Left lung (tissue), 14 donors: ENCODE measurements at places on chromosomes 7 and 10.
A peak's percentile ranks its signal among the peaks of the same experiment; 100 is the strongest.

DNA sequence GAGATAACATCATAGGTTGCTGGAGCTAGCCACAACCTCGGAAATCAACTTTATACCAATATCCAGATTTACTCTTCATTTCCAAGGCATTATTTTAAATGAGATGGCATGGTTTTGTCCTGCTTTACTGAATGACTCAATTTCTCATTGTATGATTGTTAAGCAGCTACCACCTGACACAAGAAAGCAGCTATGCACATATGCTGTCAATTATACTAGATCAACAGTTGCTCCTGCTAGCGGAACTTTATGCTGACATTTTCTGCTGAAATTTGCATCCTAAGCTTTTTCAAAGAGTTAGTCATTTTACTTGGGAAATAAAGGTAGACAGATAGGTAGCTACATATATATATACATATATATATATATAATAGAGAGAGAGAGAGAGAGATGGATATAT lies 8.9 kb upstream of the CH25H start:
- no peak for DNase-seq

GRCh38 chr10:132104471-132105301 lies 38.9 kb downstream of the JAKMIP3 start:
- no peak for DNase-seq

DNA sequence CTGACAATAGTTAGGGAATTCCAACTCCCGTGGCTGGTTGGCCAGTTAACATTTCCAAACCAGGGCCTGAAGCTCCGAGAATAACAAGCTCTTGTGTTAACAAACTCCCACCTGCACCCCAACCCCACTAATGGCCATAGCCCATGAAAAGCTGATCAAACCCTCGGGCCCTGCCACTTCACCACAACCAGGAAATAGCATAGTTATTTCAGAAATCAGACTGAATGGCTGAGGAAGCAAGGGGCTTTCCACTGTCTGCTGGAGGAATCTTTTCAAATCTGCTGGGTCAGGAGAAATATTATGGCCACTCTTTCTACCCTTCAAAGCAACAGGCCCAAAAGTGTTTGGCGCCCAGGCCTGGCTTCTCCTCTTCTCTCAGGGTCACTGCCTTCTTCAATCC lies 145.6 kb downstream of the GLCCI1 start:
- DNase-seq, result no peak

DNA sequence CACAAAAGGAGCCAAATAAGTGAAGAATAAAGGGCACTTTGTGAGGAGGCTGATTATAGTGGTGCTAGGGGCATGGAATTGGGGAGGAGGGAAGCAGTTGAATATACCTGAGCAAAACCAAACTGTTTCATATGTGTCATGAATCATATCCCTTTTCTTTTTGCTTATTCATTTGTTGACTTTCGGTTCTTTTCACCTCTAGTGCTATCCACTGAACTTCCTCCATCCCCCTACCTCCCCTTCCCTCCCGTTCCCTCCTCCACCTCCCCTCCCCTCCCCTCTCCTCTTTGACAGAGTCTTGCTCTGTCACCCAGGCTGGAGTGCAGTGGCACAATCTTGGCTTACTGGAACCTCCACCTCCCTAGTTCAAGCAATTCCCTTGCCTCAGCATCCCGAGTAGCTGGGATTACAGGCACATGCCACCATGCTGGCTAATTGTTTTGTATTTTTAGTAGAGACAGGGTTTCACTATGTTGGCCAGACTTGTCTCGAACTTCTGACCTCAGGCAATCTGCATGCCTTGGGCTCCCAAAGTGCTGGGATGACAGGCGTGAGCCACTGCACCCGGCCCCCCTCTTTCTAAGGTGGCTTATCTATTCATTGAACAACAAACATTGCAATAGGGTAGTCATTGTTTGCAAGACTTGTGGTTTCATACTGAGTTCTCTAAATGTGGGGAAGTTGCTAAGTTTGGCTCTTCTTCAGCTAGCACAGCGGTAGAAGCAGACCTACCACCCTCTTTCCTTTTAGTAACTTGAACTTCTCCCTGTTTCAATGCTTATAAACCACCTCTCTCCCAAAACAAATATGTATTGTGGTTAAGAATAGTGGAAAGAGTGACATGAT lies 150.4 kb upstream of the PRPS1L1 start:
- DNase-seq, result no peak

DNA sequence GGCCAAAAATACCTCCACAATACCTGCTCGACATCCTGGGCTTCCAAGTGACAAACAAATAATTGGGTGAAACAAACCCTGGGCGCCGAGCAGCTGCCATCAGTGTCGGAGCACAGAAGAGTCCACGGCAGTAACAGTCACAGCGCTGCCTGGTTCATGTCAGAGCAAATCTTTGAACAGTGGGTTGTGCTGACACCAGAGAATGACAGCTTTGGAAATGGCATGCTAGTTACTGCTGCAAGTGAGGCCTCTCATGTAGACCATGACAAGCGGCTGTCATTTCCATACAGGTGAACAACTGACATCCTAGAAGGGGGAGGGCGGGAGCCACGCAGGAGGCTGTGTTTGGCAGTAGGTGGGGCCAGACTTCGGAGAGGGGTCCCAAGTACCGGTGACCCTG lies 420.5 kb upstream of the GALNT17 start:
- DNase-seq, result no peak

- no peak for DNase-seq
These were observed 21.8 kb downstream of the IFT22 start for GRCh38 chr7:101299511-101300464.

- DNase-seq, result no peak
These were observed 103.7 kb upstream of the HABP2 start for GRCh38 chr10:113449006-113449695.

DNA sequence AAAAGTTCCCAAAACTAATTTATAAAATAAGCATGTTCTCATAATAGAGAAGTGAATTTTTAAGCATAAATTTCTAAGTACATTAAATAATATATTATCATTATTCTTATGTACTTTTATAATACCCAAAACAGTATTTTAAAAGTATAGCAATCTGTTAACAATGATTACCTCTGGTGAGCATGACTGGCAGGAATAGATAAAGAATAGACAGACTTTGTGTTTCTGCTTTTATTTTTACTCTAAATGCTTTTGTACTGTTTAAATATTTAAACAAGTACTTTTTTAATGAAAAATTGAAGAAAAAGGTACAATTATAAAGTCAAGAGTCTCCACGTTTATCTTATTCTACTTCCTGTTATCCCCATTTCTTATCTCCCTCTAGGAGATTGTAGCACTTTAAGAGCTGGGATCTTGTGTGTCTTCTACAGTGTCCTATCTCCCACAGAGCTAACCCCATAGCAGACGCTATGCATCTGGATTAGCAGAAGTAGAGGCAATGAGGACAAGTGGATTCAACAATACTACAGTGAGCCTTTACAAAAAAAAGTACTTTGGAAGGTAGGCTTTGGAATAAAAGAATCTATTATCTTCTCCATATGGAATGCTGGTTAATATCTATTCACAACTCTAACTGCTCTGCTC lies 42.9 kb downstream of the IDE start:
- no peak for DNase-seq

DNA sequence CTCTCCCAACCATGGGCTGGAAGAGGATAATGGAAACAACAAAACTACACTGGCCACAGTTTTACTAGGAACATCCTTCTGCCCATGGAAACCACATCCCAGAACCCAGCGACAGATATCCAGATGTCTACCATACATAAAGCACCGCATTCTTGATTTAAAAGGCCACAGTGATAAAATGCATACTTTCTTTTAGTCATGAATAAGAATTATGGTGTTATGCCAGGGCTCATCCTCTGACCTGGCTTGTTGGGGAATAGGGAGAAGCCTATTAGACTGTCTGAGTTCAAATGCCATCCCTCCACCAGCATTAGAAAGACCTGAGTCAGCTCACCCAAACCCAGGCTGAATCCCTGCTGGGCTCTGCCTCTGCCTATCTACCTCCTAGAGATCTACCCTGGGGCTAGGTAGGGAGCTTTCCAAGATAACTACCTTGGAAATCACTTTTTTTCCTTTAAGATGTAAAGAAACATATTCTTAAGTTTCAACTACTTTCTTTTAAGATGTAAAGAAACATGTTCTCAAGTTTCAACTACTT lies 5.2 kb downstream of the ABCA13 start:
- DNase-seq, result no peak

DNA sequence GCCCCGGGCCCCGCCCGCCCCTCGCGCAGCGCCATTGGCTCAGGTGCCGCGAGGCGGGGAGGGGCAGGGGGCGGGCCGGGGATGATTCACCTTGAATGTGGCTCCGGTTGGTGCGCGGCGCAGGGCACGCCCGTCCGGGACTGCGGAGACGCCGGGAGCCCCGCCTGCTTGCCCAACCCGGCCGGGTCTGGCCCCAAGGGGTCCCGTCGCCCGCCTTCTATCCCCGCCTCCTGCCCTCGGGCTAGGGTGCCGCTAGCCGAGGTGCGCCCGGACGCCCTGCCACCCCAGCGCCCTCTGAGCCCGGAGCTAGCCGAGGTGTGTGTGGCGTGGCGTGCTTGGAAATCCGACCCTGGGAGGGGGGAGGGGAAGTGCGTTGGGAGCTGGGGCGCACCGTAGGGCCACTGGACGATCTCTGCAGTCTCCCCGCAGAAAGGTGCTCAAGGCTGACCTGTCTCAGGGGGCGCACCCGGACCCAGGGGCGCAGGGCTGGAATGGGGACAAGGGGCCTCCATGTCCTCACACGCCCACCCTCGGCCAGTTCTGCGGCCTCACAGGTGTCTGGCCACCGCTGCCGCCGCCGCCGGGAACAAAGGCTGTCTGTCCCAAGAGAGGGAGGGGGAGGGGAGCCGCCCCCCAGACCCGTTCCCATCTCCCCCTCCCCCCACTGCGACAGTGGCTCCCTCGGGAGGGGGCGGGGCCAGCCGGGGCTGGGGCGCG lies 168.9 kb downstream of the NRF1 start:
- peak; percentile 92 for DNase-seq

- DNase-seq, result peak; percentile 67
These were observed 202.4 kb downstream of the ELFN1 start for GRCh38 chr7:1872191-1873069.

- DNase-seq, result no peak
These were observed 46.7 kb downstream of the PROSER2 start for GRCh38 chr10:11869743-11870460.

DNA sequence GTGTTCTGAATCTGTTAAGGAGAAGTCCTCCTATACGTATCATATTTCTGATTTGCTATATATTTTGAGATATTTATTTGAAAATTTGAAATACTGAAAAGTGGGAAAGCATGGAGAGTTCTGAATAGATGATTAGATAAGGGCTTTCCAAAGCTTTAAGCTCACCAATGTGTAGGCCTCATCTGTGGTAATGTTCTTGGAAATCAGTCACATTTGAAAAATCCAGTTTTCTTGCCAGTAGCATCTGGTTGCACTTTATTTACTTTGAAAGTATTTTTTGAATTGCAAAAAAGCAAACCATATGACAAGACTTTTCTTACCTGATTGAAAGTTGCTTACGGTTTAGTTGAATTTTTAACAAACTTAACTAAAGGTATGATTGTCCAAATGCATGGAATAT lies 21.7 kb downstream of the ADD3 start:
- no peak for DNase-seq

DNA sequence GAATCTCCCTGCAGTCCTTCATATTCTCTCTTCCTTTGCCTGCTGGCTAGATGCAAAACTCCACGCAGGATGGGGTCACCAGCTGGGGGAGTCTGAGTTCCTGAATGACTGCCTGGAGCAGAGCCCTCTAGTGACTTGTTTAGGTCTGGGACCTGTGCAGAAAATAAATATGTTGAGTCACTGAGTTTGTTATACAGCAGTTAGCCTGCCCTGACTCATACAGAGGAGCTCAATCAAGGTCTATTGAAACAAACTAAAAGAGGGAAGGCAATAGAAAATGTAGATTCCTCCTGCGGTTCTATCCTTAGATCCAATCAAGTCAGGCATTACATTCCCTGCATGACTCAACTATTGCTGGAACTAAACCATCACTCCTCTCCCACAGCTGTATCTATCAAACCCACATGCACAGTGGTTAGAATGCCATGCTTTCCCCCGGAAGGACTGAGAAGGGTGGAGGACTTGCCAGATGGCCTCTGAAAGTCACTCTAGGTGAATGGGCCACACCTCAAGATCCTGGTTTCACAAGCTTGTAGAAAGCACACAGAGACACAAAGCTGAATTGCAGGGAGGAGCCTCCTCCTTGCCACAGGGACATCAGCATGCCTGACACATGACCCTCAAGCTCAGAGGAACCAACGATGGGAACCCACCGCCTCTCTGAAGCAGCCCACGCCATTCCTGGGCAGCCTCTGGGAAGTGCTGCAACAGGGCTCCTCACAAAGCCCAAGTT lies 73.9 kb downstream of the SH3PXD2A start:
- no peak for DNase-seq

DNA sequence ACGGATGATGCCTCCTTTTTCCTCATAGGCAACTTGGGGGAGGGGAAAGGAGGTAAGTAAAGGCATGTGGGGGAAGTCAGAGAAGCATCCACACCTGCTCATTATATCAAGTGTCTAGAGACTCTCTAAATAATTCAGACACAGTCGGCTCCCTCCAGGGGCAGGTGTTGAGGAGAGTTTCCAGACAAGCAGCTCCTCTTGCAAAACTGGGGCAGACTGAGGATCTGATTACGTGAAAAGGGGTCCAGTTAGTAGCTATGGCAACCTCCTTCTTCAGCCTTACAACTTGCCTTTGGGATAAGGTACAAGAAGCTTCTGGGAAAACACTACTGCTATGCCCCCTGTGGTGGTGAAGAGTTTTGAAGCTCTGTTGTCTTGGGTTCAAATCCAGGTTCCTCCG lies 39.0 kb upstream of the SORBS1 start:
- DNase-seq, result no peak

DNA sequence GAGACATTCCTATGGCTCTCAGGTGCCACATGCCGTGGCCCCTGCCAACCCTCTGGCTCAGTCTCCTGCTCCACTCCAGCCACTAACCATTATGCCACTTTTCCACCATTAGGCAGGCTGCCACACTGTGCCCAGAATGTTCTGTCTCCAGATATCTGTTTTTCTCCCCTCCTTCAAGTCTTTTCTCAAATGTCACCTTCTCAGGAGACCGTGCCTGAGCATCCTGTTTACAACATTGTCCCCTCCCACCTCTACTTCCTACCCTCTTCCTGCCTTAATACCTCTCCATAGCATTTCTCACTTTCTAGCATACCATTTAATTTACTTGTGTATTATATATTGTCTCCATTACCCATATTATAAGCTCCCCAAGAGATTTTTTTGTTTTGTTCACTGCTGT lies 162.5 kb upstream of the LYZL2 start:
- DNase-seq, result no peak

DNA sequence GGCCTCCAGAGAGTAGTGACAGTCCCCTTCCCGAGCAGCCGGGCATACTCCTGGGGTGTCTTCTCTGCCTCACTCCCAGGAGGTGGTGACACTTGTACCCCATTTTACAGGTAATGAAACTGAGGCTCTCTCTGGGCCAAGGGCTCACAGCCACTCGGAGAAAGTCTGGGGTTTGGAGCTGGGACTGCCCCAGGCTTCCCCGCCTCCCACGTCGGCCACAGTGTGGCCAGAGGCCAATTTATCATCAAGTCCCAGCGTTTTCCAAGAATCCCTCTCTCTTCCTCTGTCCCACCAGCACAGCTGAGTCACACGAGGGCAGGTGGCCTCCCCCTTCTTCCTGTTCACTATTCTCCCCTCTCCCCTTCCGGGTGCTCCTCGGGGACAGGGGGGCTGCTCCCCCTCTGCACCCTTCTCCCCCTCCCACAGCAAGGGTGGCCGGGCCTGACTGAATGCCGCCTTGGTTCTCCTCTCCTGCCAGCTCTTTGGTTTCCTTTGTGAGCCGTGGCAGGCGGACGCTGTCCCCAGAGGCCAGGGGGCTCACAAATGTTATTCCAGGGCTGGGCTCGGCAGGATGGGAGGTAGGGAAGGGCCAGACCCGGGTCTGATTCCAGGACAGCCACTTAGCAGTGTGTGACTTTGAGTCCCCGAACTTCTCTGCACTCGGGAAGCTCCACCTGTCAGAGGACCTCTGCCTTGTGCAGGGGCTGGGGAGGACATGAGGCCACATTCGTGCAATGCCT lies 17.7 kb downstream of the CLIP2 start:
- DNase-seq, result no peak
